ENCODE measurements at places on chromosomes 3 and 15.

GRCh38 chr3:62405135-62405534 lies 31.8 kb upstream of the FEZF2 start:
- no peak for DNase-seq

- DNase-seq = no peak
Measured at GRCh38 chr3:139870000-139870675, 64.8 kb upstream of the CLSTN2 start.

DNA sequence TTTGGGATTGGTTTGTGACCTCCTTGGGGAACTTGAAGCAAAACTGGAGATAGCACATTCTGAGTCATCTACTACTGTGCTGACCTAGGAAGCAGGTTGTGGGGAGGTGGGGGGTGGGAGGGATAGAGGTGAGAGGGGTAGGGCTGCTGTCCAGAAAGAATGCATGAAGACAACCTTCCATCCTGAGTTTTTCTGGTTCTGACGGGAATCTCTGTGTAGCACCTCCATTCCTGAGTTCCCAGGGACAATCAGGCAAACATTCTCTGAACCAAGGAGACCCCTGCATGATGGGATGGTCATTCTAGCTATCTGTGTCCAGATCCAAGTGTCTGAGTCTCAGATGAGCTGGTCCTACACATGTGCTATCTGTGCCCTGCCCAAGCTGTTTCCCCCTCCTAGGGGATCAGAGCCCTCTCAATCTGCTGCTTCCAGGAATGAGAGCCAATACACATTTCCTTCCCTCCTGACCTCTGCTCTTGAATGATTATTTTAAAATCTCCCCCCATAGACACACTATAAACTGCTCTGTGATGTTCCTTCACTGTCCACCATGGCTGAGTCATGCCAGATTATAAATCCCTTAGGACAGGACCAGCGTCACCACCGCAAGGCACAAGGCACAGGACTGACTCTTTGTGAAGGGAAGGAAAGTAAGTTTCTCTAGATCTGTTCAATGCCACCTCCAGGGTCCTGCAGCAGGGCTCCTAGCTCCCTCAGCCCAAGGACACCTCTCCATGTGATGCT lies 2.2 kb upstream of the CD276 start:
- DNase-seq = no peak

GRCh38 chr3:35946854-35947515 lies 307.7 kb downstream of the ARPP21 start:
- no peak for DNase-seq

GRCh38 chr3:35042210-35042991 lies 596.9 kb upstream of the ARPP21 start:
- no peak for DNase-seq

DNA sequence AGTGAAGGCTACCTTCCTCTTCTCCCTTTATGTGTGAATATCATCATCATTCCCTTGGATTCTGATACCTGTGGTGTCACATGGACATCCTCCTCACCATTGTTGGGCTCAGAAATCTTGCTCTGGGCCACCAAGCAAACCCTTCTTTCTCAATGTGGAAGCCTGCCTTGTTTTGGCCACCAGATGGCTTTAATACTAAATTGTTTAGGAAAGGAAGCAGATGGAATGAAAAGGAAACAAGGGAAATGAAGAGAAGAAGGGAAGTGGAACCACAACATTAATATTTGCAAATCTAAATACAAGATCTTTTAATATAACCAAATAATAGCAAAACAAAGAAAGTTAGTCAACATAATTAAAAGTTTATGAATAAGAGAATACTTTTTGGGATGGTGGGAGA lies 14.0 kb downstream of the FAM227B start:
- no peak for DNase-seq

DNA sequence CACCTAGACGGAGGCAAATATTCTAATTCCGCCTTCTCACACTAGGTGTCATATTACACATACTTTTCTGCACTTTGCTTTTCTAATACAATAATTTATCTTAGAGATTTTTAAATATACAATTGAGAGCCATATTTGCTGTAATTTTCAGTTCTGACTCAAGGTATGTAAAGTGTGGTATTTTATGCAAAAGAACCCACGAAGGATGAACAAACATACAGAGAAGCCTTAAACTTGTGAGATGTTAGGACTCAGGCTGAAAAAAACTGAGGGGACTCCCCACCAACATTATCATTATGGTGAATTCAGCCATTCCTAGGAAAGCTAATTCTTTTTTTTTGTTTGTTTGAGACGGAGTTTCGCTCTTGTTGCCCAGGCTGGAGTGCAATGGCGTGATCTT lies 9.6 kb downstream of the ZBTB11 start:
- DNase-seq = no peak

GRCh38 chr3:59081071-59081470 lies 31.2 kb upstream of the CFAP20DC start:
- DNase-seq = no peak

DNA sequence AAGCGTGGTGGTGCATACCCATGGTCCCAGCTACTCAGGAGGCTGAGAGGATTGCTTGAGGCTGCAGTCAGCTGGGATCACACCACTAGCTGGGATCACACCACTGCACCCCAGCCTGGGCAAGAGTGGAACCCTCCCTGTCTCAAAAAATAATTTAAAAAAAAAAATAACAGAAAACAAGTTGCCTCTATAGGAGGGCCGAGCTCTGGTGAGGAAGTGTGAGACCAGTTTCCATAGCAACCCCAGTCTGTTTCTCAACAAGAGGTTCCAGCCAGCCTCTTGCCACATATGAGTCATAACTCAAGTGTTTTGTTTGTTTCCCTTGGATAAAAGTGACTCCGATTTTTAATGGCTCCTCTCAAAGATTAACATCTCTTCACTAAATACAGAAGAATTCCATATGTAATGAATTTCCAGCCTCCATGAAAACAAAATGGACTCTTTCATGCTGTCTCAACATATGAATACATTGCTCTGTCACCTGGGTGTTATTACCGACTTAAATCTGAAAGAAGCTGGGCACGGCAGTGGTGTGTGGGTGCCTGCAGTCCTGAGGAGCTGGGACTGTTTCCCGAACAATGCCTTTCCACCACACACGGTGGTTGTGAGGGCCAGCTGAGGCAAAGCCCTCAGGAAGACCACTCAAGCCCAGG lies 19.7 kb downstream of the TMEM43 start:
- no peak for DNase-seq

DNA sequence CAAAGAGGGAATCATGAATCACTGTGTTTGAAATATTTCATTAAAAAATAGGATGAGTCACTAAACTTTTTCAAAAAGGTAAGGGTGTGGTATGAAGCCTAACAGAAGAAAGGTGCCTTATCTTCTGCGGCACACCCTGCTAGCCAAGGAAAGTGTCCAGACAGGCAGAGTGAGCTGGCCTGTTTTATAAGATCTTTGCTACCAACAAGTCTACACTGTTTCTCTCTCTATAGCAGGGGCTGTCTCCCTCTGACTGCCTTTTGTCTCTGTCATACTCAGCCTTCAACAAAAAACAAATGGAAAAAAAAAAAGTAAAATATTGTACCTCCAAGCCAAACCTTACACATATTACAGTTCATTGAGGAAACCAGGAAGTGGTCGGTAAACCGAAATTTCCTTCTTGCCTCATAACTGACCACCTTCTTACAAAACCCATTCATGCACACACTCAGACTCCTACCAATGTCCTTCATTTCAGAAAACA lies 9.1 kb downstream of the ZDHHC3 start:
- no peak for DNase-seq

GRCh38 chr3:17709236-17709810 lies 33.1 kb downstream of the TBC1D5 start:
- DNase-seq = no peak

- DNase-seq = no peak
Measured at GRCh38 chr3:106317141-106318055, 448.6 kb upstream of the CBLB start.

DNA sequence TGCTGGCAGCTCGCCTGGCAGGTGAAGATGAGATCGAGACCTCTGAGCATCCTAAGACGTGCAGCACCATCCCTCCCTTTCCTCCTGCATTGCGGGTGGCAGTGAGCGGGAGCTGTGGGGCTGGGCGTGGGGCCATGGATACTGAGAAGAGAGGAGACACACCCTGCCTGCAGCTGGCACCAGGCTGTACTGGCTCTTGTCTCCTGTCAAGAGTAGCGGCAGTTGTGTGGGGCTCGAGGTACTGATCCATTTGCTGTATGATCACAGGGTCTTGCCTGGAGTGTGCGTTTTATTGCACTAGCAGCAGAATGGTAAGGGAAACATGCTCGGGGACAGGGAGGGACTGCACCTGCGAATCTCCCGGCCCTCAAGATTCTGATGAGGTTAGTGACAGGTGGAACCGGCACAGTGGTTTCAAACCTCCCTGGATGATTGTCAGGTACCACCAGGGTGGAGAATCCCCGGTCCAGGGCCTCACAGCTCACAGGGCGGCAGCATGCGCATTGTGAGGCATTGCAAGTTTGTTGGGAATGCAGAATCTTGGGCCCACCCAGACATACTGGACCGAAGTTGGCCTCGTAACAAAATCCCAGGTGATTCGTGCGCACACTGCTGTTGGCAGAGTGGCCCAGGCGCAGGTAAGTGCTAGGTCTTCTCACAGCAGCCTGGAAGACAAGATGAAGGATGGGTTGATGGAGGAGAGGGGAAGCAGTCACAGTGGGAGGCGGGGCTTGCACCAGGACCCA lies 14.1 kb downstream of the SYNM start:
- DNase-seq = no peak

GRCh38 chr3:12904951-12905315 lies 63.6 kb upstream of the RPL32 start:
- DNase-seq = no peak

DNA sequence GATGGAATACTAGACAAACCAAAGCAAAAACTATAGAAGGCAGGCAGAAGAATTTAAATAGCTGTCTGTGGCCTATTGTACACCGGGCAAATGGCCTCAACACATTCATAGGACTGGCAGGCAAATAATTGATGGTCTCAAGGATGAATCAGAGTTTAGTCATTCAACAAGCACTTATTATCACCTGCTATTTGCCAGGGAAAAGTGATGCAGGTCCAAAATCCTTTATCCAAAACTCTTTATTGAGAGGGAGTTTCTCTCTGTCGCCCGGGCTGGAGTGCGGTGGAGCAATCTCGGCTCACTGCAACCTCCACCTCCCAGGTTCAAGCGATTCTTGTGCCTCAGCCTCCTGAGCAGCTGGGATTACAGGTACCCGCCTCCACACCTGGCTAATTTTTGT lies 2.3 kb downstream of the EIF2AK4 start:
- DNase-seq = no peak

DNA sequence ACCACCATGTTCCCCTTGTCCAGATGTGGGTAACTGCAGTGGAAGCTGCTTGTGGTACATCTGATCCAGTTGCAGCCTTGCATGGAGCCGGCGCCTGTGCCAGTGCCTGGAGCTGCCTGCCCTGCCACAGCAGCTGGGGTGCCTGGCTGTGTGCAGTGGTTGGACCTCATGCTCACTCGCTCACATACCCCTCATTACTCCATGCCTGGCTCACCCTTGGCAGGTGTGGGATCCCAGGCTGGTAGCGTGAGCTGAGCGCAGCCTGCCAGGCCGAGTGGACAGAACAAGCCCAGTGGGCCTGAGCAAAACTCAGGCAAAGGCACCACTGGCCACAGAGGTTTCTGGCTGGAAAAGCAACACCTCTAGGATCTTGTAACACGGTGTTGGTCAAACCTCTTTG lies 35.7 kb downstream of the ROPN1B start:
- no peak for DNase-seq

DNA sequence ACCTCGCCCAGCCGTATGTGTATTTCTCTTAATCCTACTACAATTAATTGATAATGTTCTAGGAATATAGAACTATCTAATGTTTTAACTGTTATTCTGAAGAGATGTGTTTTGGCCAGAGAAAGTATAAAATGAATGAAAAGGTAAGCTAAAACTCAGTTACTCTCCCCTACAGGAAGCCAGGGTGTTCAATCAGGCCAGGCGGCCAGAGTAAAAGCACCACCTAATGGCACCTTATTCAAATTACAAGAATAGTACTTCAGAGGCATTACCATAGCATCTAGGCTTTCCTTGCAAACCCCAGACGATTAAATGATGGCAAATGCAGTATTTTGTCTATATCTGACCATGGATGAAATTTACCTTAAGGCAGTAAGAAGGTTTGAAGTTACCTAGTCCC lies 10.4 kb downstream of the SLC12A8 start:
- no peak for DNase-seq
